Astrocyte of the cerebellum (primary cell): ENCODE measurements at places on chromosomes 16 and 17.

DNA sequence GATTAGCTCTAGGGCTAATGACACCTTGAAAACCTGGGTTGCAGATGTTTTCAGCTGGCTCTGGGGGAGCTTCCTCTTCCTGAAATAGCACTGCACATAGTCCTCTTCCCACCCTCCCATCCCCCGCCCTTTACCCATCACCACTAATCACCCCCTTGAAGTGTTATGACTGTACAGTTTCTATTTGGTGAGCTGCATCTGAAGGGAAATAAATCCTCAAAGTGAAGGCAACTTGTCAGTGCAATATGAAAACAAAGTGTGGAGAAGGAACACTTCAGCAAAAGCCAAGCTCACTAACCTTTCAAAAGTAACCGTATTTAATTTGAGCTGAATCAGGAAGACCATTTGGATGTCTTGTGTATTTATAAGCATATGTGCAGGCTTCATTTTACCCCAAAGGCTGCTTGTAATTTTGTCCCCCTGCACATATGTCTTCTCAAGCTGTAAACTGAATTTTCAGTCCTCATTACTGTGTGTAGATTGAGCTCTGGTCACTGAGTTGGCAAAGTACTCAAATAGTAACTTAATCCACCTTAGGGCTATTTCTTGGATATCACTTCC is 44.1 kb upstream of the CA10 start:
- DNase-seq, result no peak

GRCh38 chr17:83195330-83196023 is 116.1 kb downstream of the METRNL start:
- no peak for DNase-seq

DNA sequence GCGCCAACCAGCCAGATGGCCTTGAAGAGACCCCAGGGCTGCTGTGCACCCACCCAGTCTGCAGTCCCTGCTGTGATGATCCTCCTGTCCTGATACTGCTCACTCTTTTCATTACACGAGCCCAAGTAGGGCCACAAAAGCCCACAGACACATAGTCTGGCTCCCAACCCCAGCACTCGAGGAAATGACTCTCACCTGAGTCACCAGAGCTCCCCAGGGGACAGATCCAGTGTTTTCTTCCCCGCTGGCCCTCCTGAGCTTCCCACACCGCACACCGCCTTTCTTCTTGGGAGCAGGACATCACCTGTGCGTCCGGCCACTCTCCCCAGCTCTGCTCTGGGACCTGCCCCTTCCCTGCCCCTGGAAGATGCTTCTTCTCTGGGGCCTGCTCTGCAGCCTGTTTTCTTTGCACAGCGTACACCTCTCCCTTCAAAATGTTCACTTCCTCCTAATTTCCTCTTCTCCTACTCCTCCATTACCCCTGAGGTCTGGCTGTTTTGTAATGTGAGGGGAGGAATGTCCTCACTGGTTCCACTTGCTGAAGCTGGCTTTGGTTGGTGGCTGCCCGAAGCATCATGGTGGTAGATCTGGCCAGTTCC is 2.0 kb upstream of the SCN4A start:
- DNase-seq, result no peak

DNA sequence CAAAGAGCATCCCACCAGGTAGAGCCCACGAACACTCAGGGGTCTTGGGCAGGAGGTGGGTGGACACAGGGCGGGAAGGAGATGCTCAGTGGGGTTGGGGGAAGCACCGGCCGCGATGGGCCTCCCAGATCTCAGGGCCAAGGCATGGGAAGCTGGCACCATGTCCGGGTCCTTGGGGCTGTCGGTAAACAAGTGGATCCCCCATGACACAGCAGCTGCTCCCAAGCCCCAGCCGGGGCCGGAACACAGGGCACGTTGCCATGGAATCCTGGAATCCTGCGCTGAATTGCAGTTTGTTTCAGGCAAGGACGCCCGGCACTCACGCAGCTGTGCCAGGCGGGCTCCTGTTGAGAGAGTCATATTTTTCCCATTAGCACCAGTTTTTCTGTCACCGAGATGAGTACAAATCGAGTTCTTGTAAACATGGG is 23.0 kb upstream of the CHMP6 start:
- no peak for DNase-seq

DNA sequence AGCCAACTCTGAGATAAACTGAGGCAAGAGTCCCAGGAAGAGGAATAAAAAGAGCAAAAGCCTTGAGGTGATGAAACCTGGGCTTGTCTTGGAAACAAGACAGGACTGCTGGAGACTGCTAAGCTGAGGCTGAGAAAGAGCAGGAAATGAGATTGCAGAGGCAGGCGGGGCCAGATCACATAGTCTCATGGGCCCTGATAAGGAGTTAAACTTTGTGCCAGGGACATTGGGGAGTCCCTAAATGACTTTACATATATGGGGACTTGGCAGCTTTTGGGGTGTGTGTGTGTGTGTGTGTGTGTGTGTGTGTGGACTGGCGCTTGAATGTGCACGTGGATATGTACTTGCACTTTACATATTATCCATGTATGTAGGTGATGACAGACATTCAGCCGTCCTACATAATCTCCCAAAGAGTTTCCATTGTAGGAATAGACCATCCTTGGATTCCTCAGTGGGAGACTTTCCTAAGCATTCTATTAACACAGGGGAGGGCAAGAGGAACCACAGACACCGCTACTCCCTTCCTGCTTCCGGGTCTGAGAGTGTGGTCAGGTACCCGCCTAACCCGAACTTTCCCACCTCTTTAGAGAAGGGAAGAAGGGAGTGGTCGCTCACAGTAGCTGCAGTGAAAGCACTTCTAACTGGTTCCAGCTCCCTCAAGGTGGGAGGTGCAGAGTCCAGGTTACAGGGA is 123.1 kb downstream of the LYRM1 start:
- DNase-seq, result no peak

DNA sequence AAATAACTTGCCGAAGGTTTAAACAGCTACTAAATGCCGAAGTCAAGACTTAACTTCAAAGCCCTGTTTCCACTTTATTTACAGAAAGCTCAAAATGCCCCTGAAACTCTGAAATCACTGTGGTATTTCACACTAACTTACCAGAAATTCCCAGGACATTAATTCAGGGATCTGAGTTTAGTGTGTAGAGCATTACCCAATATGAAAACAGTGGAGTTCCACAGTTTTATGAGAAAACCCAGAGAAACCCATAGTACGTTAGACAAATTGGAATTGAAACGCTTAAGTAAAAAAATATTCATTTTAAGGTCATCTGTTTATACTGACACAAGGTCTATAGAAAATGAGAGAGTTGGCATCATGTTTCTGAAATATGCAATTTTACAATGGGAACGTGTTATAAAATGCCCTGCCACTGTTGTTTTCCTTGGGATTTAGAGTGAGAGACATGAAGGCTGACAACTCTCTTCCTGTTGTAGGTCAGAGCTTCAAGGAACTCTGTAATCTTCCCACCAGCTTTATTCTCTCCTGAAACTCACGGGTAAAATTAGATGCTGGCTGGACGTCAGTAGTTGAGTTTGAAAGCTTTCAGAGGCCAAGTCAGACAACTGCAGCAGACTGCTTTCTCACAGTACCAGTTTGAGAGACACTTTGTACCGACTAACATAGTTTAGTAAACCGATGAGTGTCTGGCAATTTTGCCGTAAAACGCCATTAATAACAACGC is 139.4 kb upstream of the TBX2 start:
- DNase-seq, result no peak

DNA sequence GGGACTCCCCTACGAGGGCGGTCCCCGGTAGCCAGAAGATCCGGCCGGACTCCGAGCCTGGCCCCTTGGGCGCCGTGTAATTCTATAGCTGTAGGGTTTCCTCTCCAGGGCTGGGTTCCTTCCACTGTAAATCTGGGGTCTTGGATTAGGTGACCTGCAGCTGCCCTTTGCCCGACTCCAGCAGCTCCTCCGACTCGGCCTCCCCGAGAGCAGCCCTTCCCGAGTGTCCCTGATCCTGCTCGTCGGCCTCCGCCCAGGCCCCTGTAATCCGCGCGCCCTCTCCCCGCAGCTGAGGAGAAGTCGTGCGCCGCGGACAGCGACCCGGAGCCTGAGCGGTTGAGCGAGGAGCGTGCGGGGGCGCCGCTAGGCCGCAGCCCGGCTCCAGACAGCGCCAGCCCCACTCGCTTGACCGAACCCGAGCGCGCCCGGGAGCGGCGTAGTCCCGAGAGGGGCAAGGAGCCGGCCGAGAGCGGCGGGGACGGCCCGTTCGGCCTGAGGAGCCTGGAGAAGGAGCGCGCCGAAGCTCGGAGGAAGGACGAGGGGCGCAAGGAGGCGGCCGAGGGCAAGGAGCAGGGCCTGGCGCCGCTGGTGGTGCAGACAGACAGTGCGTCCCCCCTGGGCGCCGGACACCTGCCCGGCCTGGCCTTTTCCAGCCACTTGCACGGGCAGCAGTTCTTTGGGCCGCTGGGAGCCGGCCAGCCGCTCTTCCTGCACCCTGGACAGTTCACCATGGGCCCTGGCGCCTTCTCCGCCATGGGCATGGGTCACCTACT is 5.5 kb downstream of the TBX2 start:
- DNase-seq, result no peak

DNA sequence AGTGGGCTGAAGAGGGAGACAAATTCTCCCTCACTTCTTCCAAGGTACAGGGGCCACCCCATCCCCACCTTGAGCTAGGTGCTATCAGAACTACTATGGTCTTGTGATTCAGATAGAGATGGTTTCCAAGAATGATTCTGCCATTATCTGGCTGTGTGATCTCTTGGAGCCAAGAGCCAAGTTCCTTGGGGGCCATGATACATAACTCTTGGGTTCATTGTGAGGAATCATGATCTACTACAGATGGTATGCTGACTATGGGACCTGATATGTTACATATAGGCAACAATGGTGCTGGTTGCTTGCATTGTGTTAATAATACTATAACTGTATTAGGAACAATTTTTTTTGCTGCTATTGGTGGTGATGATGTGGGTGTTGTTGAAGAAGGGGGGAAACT is 45.7 kb downstream of the DYNLRB2 start:
- no peak for DNase-seq

DNA sequence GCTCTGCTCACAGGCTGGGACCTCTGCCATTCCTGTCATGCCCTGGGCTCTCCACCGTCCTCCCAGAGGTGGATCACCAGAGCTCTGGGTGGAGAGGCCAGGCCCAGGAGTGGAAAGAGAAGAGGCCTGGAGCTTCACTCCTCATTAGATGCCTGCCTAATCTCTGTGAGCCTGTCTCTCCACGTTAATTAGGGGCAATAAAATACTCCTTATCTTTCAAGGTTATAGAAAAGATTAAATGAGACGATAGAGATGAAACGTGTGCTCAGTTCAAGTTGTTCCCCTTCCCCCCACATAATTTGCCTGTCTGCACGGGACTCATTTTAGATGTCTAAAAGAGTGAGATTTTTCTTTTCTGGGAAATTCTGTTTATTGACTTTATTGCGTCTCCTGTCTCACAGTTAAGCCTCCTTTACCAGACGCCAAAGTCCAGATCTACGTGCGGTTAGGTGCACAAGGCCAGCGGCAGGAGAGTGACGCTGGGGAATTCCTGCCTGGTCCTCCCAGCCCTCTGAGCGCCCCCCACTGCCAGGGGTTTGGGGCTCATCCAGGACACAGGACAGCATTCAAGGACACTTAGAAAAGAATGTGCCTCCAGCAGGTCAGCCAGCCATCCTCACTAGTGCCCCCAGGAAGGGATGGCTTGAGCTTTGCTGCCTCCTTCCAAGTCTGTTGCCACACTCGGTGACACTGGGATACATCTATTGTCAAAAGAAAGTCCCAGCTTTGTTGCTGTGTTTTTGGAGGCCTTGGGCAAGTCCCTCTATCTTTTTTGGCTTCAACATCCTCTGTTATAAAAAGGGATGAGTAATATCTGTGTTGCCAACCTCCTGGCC is 42.3 kb downstream of the TBX4 start:
- no peak for DNase-seq

- DNase-seq, result no peak
Measured at GRCh38 chr16:1929105-1929504, 10.9 kb upstream of the HS3ST6 start.

DNA sequence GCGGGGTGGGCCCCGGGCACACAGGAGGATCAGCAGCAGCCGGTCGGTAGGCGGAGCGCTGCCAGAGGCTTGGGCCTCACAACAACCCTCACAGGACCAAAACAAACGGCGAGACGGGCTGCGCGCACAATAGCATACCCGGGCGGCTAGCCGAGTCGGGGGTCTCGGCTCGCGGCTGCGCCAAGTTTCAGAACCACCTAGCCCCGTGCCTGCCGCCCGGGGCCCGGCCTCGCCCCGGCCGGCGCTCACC is 732 bp downstream of the ULK2 start:
- DNase-seq, result peak; percentile 11

- DNase-seq, result peak; percentile 51
Measured at GRCh38 chr17:73072219-73072962, 20.1 kb downstream of the SLC39A11 start.

DNA sequence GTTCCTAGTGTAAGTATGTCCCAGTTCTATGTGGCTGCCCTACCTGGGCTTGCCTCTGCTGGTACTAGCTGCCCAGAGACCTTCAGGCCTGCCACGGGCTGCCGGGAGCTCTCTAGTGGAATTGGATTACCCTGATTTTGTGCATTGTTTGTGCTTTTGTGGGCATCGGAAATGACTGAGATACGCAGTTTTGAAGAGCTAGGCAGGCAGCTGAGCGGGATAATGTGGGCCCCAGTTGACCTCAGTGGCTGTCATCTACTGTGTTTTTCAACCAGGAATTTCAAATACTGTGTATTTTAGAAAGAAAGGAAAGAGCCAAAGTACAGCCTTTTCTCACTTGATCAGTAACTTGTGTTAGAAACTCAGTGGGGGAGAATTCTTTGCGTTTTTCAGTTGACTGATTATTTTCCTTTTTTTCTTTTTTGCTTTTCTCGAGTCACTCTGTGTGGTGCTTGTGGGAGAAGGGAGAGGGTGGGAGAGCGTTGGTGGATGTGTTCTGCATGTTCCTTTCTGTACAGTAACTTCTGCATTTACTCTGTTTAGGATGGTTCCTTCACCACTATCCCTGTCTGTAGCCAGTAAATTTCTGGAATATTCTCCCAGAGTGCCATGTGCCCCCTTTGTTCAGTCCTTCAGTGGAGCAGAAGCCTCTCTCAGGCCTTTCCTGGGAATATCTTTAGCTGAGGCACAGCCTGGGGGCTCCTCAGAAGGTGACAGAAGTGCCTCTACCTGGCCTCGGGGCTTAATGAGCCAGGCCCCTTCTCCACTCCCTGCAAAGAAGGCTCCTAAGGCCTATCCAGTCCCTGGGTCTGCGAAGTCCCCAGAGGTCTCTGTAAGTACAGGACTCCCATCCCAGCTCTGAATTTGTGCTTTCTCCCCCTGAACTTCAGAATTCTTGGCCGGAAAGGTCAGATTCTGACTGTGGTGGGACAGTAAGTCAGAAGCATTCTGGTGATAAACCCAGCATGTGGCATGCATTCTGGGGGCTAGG is 15.0 kb upstream of the SLC12A3 start:
- DNase-seq, result peak; percentile 72
